ENCODE measurements at places on chromosomes 7 and 10.
A peak's percentile ranks its signal among the peaks of the same experiment; 100 is the strongest.

DNA sequence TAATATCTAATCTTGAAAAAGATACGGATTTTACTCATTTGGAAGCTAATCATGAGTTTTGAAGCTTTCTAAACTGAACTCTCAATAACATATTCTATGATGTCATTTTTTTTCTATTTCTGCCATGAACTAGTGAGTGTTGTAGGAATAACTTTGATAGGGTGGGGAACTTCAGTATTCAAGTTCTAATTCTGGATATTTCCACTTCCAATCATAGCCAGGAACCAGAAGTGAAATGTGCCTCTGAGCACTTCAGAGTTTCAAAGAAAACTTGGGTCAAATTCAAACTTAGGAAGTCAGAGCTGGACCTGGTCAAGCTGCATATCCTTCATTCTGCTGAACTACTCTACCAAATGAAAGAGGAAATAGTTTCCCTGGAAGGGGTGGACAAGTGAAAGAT lies 847 bp downstream of the AGMO start:
- no peak for DNase-seq

GRCh38 chr7:26482927-26483326 lies 191.3 kb downstream of the SNX10 start:
- no peak for DNase-seq

DNA sequence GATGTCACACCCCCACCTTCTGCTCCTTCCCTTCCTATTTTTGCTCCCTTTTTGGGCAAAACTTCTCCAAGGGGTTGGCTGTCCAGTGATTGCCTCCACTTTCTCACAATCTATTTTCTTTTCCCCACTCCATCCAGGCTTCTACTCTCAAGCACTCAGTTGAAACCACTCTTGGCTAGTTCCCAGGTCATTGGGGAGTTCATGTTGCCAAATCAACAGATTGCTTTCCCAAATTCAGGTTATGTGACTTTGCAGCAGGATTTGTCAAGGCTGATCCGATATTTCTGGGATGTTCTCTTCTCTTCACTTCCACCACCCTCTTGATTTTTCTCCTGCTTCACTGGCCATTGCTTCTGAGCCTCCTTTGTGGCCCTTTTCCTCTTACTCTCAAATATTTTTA lies 258.7 kb upstream of the SLC26A5 start:
- DNase-seq = no peak

- DNase-seq = no peak
These were observed 147.7 kb downstream of the JAZF1 start for GRCh38 chr7:28032738-28033380.

- peak; percentile 64 for DNase-seq
These were observed 3.0 kb downstream of the NUP42 start for GRCh38 chr7:23184709-23185359.

GRCh38 chr7:12222889-12223579 lies 11.9 kb downstream of the TMEM106B start:
- DNase-seq = no peak

DNA sequence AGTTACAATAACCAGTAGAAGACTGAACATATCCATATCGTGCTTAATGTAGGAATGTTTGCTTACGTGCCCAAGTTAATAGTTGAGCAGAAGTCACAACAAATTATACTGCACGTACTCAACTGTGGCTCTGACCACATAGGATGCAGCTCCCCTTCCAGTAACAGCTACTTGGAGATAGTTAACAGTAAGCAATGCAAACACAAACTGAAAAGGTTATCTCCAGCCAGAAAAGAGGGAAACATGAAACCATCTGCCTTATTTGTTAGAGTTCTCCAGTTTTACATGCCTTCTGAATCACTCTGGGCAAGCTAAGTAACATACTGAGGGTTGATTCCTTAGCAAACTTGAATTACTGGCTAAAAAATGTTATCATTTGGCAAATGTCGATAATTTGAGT lies 9.8 kb downstream of the DHX32 start:
- no peak for DNase-seq

- DNase-seq = no peak
These were observed 55.2 kb downstream of the DIP2C start for GRCh38 chr10:634256-634655.

- DNase-seq = no peak
These were observed 44.1 kb downstream of the DGKB start for GRCh38 chr7:14858410-14858809.

GRCh38 chr10:26717476-26717875 lies 20.0 kb downstream of the PDSS1 start:
- no peak for DNase-seq

DNA sequence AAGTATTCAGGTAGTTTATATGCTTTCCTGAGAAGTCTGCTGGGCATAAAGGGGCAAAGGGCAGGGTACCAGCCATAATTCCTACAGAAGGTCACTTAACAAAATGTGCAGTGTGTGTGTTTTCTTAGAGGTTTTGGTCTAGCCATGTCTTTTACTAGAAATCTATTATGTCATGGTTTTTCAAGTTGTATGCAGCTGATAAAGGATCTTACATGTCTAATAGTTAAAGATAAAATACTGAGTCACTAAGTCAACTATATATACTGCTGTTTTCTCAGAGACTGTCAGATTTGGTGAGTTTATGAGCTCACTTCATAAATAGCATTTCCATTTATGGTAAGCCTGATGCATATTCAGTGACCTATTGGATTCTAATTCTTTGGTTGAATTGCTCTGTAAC lies 7.7 kb downstream of the CASP2 start:
- DNase-seq = no peak

- no peak for DNase-seq
These were observed 148.8 kb downstream of the FAM107B start for GRCh38 chr10:14625765-14626525.

DNA sequence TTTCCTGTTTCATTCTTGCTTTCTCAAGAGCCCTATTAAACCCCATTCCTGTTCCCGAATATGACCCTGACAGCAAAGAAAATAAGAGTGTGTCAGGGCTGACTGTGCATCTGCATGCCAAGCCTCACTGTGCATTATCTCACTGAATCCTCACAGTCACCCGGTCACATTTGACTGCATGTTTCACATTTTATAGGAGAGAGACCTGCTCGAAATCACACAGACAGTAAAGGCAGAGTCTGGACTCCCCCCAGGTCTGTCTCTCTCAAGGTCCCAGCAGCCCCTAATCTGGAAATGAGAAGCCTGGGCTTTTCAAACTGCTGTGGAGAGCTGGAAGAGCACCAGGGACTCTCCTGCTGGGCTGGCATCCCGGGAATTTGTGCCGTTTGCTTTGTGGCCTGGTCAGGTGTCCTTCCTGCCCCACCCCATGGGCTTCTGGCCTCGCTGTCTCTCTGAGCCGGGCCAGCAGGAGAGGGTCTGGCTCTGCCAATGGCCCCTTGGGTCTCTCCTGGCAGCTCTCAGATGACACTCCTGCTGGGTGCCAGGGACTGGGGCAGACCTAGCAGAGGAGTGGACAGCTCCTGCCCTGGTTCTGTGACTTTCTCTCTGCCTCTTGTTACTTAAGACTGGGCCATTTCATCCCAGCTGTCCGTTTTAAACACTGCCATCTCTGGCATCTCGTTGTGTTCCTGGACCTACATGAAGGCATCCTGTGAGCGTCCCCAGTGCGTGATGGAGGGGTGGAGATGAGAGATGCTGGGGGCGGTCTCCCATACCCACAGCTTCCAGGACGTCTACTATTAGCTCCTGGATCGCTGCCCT lies 173.6 kb downstream of the ARHGAP12 start:
- DNase-seq = no peak

- DNase-seq = no peak
These were observed 313.4 kb downstream of the DNAJB6 start for GRCh38 chr7:157650131-157650631.

- DNase-seq = no peak
These were observed 104.0 kb downstream of the SRI start for GRCh38 chr7:88115816-88116215.

GRCh38 chr7:5429253-5429856 lies 5.7 kb upstream of the TNRC18 start:
- DNase-seq = no peak

DNA sequence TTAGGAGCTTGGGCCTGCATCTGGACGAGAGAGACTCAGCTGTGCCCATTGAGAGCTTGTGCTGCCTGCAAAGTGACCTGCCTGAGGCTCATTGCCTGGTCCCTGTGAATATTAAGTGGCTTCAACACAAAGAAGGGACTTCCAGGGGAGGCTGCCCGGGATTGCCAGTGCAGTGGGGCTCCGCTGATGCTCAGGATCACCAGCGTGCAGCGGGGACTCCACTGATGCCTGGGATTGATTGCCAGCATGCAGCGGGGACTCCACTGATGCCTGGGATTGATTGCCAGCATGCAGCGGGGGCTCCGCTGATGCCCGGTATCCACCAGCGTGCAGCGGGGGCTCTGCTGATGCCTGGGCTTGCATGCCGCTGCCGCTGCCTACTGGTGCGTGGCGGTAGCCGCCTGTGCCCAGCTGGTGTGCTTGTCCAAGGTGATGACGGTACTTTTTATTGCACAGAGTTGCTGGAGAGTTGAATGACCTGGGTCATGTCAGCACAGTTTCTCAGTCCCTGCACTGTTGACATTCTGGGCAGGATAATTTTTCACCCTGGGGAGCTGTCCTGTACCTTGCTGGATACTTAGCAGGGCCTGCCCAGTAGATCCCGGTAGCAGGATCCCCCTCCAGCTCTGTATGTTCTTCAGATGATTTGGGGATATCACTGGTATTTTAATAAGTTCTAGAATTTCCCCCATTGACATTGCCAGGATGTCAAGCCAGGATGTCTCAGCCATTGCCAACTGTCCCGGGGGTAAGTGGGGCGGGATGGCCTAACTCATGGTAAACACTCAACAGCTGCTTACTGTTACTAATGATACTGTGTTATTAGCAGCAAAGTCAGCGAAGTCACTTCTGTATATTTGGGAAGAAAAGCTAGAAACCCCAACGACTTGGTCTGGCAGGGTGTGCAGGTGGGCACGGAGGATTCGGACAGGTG lies 13.0 kb downstream of the DOCK1 start:
- no peak for DNase-seq

- DNase-seq = no peak
These were observed 97.3 kb upstream of the KLF14 start for GRCh38 chr7:130831322-130831721.

GRCh38 chr7:113774182-113774807 lies 144.5 kb downstream of the PPP1R3A start:
- DNase-seq = peak; percentile 13

Measured in BE2C (cell line).